Central memory CD4-positive, alpha-beta T cell (primary cell): ENCODE measurements at places on chromosomes 1 and 21.

DNA sequence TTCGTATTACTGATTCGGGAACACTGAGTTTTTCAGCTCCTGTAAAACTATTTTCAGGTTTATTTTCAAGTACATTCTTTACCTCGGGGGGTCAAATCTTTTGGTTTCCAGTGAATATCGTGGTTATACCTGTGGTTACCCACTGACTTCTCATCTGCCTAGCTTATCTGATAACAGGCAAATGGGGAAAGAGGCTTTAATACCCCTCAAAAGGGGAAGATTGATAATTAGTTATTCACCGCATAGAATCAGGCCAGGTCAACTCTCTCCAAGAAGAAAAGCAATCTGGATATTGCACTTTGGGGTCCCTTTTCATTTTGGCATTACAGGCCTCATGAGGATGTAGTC lies 23.0 kb downstream of the RUNX1 start:
- DNase-seq: no peak

DNA sequence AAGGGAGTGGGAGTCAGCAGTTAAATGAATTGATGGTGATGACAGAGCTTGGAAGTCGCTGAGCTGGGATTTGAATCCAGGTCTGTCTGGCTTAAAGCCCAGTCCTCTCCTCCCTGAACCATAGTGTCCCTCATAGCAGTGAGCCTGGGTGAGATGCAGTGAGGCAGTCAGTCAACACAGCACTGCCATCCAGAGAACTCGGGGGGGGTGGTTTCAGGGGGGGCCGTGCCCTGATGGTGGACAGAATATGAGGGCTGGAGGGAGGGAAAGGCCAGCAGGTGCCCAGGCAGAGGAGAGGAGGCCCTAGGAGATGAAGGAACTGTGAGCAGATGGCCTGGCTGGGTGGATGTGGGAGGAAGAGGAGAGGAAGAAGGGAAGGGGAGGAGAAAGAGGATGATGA lies 405.6 kb downstream of the PTPRU start:
- no peak for DNase-seq

GRCh38 chr1:167554028-167554779 lies 642 bp upstream of the CREG1 start:
- no peak for DNase-seq

DNA sequence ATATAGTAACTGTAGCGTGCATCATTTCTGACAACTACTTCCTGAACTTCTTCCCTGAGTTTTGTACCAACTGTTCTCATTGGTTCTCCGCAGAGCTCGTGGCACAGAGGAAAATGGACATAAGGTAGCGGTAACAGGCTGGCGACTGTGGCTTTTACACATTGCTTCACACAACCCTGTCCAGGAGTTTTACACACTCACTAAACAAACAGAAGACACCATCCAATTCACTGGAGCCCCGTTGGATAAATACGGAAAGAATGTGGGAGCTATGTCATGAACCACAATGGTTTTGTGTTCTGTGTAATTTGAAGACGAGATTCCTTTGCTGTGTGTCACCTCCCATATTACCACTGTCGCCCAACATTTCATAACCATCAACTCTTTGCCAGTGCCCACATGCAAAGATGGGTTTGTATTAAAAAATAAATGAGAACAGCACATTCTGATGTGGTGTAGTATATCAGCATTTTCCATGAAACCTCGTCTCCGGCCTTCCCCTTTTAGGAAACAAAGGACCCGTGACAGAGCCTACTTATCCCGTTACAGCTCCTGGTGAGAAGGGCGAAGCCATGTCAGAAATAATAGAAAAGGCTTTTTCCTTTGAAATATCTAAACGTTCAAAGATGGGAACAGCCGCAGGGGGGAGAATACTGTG lies 47.4 kb upstream of the ENAH start:
- DNase-seq: no peak

- DNase-seq: no peak
Observed at GRCh38 chr21:39161064-39161463, 22.2 kb downstream of the PSMG1 start.

DNA sequence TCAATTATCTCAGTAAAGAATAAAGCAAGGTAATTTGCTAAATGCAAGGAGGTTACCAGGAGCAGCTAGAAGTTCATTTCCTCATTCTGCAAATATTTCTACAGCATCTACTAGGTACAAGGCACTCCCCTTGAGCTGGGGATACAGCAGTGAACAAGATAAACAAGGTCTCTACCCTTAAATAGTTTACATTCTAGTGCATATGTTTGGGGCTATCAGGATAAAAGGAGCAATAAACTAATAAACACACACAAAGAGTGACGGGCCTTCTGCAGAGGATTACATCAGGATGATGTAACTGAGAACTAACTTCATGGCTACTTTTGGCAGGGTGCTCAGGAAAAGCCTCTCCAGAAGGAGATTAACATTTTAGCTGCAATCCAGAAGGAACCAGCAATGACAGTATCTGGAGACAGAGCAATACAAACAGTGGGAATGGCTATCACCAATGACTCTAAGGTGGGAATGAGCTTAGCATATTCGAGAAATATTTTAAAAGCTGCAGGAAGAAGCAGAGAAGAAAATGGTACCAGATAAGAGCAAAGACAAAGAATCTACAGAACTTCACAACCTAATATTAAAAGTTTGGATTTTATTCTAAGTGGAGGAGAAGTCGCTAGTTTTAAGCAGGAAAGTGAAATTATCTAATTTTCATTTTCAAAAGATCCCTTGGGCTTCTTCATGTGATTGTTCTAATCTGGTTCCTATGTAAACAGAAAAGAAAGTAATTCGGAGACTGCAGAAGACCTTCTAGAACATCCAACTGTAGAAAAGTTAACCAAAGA lies 25.8 kb downstream of the TP53BP2 start:
- no peak for DNase-seq

- DNase-seq: no peak
Observed at GRCh38 chr1:26022404-26022779, 817 bp downstream of the EXTL1 start.

GRCh38 chr1:31099293-31100032 lies 33.9 kb upstream of the PUM1 start:
- DNase-seq: no peak

GRCh38 chr1:7669559-7670311 lies 101.4 kb upstream of the VAMP3 start:
- DNase-seq: peak; percentile 47

DNA sequence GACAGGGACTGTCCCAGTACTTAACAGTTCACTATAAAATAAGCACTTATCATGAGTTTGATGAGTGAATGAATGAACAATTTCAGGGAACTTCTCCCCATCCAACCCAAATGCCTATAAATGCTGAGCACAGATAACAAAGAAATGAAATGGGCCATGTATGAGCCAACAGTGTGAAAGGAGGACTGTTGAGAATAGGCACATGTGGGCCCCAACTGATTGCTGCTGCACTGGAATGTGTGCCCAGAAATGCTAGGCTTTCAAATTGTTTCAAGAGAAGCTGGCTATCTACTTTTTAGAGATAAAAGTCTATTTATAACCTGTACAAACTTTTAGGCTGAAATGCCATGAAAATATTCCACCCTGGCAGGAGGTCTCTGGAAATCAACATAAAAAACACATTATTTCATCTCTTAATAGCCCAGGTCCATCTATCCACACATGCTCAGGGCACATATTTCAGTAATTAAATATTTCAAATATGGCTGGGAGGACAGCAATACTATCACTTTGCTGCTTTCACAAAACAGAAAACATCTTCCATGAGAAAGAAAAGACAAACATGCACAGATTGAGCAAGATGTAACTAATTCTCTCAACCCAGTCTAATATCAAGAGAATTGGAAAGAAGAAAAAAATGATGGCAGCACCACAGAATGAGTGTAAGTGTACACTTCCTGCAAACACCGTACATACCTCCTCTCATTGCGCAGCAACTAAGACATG lies 49.8 kb downstream of the COLGALT2 start:
- no peak for DNase-seq

DNA sequence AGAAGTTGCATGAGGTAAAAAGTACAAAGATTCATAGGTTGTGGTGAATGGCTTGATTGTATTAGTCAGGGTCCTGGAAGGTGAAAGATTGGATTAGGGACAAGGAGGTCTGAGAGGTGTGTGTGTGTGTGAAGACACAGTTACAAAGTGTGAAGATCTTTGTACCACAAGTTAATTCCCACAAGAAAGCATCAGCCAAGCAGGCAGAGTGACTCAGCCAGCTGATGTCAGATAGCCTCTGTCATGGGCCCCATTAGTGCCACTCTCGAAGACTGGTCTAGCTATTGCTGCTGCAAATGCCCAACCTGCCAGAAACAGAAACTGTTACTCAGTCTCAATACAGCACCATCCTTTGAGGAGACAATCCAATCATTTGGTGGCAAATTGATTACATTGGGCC lies 96.5 kb downstream of the DTL start:
- no peak for DNase-seq

GRCh38 chr1:9006956-9007615 lies 19.1 kb downstream of the SLC2A7 start:
- no peak for DNase-seq

- no peak for DNase-seq
Observed at GRCh38 chr1:248065071-248065470, 18.4 kb downstream of the OR2L3 start.

DNA sequence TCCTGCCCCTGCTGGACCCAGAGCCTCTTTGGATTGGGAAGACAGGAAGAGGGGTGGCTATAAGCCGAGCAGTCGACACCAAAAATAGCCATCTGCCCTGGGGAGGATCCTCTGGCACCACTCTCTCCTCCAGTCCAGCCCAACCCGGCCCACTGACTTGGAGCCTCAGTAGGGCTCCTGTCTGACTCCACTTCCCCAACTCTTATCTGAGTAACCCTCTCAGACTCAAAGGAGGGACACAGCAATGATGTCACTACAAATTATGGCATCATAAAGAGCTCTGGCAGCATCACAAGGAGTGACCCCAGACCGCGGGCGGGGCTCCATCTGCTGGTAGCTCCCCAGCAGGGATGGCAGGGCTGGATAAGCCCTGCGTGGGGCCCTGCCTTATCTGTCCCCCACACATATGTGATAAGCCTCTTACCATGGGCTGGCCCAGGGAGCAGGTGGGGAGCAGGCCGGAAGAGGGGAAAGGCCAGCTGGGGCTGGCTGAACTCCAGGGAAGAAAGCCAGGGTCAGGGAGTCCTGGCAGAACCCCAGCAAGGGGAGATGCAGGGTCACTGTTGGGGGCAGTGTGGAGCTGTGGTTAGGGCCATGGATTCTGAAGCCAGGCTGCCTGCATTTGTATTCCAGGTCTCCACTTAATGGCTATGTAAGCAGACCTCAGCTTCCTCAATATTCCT lies 4.6 kb upstream of the SLC6A9 start:
- no peak for DNase-seq

- peak; percentile 46 for DNase-seq
Observed at GRCh38 chr1:223831755-223832636, 13.8 kb downstream of the TP53BP2 start.

- no peak for DNase-seq
Observed at GRCh38 chr1:97139512-97139911, 417.9 kb downstream of the PTBP2 start.

GRCh38 chr1:203440771-203441170 lies 34.8 kb upstream of the PRELP start:
- DNase-seq: no peak

DNA sequence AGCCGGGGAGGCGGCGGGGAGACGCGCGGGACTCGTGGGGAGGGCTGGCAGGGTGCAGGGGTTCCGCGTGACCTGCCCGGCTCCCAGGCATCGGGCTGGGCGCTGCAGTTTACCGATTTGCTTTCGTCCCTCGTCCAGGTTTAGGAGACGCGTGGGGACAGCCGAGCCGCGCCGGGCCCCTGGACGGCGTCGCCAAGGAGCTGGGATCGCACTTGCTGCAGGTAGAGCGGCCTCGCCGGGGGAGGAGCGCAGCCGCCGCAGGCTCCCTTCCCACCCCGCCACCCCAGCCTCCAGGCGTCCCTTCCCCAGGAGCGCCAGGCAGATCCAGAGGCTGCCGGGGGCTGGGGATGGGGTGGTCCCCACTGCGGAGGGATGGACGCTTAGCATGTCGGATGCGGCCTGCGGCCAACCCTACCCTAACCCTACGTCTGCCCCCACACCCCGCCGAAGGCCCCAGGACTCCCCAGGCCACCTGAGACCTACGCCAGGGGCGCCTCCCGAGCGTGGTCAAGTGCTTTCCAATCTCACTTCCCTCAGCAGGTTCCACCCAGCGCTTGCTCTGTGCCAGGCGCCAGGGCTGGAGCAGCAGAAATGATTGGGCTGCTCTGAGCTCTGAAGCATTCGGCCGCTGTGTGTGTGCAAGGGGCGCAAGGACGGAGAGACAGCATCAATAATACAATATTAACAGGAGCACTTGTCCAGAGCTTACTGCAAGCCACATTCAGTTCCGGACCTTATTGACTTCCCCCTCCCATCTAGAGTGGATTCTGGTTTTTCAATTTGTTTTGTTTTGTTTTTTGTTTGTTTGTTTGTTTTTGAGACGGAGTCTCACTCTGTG lies 10.3 kb downstream of the SIM2 start:
- DNase-seq: no peak

GRCh38 chr21:25462517-25462971 lies 144.7 kb downstream of the MRPL39 start:
- no peak for DNase-seq

DNA sequence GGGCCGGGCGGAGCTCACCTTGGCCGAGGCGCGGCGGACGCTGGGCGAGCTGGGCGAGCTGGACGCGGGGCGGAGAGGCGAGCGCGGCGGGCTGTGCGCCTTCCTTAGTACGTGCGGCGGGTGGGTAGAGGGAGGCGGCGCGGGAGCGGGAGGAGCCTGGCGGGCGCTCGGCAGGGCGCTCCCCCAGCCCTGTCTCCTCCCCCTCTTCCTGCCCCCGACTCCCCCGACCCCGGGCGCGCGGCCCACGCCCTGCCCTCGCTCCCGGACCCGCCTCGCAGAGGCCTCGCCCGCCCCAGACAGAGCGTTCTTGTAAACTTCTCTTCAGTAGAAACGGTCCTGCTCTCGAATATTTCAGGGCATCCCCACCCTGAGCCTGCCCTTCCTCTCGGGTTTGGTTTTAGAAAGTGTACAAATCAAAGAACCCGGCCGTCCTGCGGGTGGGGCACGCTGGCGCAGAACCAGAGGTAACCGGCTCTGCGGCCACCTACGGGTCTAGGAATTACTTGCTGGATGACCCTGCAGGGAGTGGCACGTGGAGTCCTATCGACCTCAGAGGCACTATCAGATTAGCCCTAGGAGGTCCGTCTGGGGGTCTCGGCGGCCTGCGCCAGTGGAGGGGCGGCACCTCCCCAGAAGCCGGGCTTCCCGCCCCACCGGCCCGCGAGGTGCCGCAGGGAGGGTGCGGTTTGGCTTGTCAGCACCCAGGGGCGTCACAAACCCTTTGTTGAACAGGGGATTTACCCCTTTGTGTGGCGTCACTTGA lies at the start of gene S100A10:
Gene S100A10, minus strand, starts transcription at position 126 of the 763 bp plus-strand sequence. CDS start 7,629 bp downstream, outside the sequence.
- peak; percentile 81 for DNase-seq

GRCh38 chr1:40162753-40163441 lies 1.7 kb downstream of the RLF start:
- DNase-seq: no peak

- no peak for DNase-seq
Observed at GRCh38 chr1:162305969-162306368, 70.7 kb downstream of the SPATA46 start.

DNA sequence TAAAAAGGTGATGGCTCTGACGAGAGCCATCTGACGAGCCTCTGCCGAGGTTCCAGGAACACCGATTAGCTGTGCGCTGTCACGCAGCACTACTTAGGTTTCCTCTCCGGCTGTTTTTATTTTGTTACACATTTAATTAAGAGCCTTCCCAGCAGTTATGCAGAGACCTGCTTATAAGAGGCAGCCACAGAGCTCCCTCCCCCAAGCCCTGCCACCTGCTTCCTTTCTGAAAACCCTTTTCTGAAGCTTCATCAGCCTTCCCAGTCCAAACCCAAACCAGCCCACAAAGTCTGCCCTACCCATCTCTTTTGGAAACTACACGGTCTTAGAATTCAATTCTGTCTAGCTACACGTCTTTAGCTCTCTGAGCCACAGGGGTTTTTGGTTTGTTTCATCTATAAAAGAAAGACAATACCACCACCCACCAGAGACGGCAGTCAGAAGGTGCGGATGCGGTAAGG lies 49.1 kb downstream of the ERI3 start:
- DNase-seq: no peak
